Progenitor cell of endocrine pancreas (in vitro differentiated cells): ENCODE measurements at places on chromosomes 3 and 15. TPM values are rescaled to one million over a fixed set of nuclear protein-coding genes. Genes with fewer than 3 reads are reported as not detected.

Gene MESP1
- 0.50 and 0.51 TPM in 2 replicates for total RNA-seq

Gene ZXDC
- total RNA-seq: 40.0 and 40.5 TPM in 2 replicates

DNA sequence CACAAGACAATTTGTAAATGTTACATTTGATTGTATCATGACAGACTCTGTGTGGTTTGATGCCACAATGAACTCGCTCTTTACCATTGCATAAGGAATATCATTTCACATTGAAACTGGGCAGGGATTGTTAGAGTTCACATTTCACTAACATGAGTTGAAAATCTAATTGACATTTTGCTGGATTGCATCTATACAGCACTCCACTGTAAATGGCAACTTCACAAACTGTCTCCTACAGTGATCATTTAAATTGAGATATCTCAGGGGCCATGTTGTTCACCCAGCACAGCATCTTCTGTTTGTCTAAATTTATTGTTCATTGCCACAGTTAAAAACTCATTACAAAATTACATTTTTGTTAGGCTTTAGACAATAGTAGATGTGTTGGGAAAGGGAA is 499.4 kb downstream of the GBE1 start:
- no peaks in the 10 kb centered on the region for H3K27me3 ChIP-seq
- DNase-seq: no peak
- H3K4me3 ChIP-seq: no peak overlapping the region
- H3K4me1 ChIP-seq: peaks cover 1% of the 10 kb centered on the region
- H3K27ac ChIP-seq: no peak overlapping the region
- H3K36me3 ChIP-seq: no peaks in the 10 kb centered on the region

DNA sequence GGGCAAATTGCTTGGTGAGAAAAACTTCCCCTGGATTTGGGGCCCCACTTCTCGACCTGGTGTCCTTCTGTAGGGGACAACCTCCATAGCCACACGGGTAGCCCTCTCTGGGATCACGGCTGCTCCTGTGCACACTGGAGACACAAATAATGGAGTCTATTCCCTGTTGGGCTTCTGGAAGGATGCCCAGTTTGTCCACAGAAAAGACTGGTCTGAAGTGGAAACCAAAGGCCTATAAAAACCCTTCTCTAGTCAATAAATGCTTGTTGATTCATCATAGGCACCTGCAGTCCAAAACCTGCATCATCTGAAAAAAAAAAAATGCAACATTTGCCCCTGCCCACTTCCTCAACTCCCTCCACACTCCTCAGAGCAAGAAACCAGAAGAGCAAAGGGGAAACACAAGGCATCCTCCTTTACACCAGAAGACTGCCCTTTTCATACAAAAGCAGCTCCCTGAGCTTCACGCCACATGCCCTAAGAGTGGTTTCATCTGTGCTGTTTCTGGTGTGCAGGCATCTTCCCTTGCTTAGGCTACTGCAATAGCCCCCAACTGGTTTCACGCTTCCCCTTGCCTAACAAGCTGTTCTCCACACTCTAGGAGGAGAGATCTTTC is 36.3 kb downstream of the SRGAP3 start:
- no peaks in the 10 kb centered on the region for H3K27me3 ChIP-seq
- H3K4me1 ChIP-seq: peaks cover 2% of the 10 kb centered on the region
- no peak overlapping the region for H3K4me3 ChIP-seq
- no peak for DNase-seq

GRCh38 chr3:70824773-70825172 is 512.3 kb upstream of the MDFIC2 start:
- H3K36me3 ChIP-seq: no peaks in the 10 kb centered on the region
- H3K4me1 ChIP-seq: peaks cover 7% of the 10 kb centered on the region
- H3K27ac ChIP-seq: no peak overlapping the region
- H3K4me3 ChIP-seq: no peak overlapping the region

- DNase-seq: no peak
- H3K27ac ChIP-seq: no peak overlapping the region
- no peak overlapping the region for H3K4me3 ChIP-seq
- peaks cover under 1% of the 10 kb centered on the region for H3K4me1 ChIP-seq
- H3K36me3 ChIP-seq: no peaks in the 10 kb centered on the region
- no peaks in the 10 kb centered on the region for H3K27me3 ChIP-seq
Observed at GRCh38 chr3:134087060-134087974, 57.6 kb upstream of the SLCO2A1 start.

DNA sequence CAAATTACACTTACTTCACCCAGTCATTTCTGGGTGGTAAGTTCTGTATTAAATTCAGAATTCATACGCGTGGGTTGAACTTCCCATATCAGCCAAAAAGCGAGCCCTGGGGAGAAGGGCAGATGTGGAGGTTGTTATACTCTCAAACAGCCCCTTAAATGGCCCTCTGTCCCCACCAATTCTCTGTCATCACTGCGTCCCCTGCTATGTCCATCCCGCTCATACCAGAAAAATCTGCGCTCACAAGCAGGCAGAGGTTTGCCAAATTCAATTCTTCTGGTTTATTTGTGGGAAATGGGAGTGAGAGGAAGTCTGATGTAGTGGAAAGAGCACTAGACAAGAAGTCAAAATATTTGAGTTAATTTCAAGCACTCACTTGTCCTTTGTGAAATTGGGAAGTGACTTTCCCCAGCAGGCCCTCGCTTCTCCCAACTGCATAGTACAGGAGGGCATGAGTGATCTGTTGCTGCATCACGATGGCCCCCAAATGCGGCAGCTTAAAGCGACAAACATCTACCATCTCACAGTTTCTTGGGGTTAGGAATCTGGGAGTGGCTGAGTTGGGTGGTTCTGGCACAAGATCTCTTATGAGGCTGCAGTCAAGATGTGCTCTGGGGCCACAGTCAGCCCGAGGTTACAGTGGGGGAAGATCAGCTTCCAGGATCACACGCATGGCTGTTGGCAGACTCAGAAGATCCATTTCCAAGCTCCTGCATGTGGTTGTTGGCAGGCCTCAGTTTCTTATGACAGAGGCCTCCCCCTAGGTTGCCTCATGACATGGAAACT is 67.7 kb downstream of the CPN2 start:
- H3K4me3 ChIP-seq: no peak overlapping the region
- DNase-seq: no peak
- H3K27ac ChIP-seq: no peak overlapping the region
- H3K27me3 ChIP-seq: peaks cover 18% of the 10 kb centered on the region
- peaks cover 5% of the 10 kb centered on the region for H3K4me1 ChIP-seq

Gene ILDR1
- 5.0 and 5.4 TPM in 2 replicates for total RNA-seq

GRCh38 chr3:12334786-12335185 is 45.9 kb downstream of the PPARG start:
- no peaks in the 10 kb centered on the region for H3K27me3 ChIP-seq
- H3K27ac ChIP-seq: no peak overlapping the region
- peaks cover 2% of the 10 kb centered on the region for H3K4me1 ChIP-seq

- peaks cover 17% of the 10 kb centered on the region for H3K27me3 ChIP-seq
- H3K4me3 ChIP-seq: no peak overlapping the region
- no peak overlapping the region for H3K27ac ChIP-seq
- no peaks in the 10 kb centered on the region for H3K4me1 ChIP-seq
- DNase-seq: no peak
Observed at GRCh38 chr3:122916580-122916979, 111.0 kb downstream of the SEMA5B start.

Gene HEG1
- 4.1 and 7.2 TPM in 2 replicates for total RNA-seq

- H3K27me3 ChIP-seq: peaks cover 87% of the 10 kb centered on the region
- DNase-seq: no peak
- no peak overlapping the region for H3K27ac ChIP-seq
- H3K4me1 ChIP-seq: no peaks in the 10 kb centered on the region
- H3K4me3 ChIP-seq: no peak overlapping the region
- H3K36me3 ChIP-seq: no peaks in the 10 kb centered on the region
Observed at GRCh38 chr15:89371228-89372044, 36.8 kb upstream of the POLG start.

Gene COL8A1
- total RNA-seq: 0.18 TPM in 1 of 2 replicates, not detected in the other

GRCh38 chr15:63473749-63473998 is 30.7 kb upstream of the USP3 start:
- no peak for DNase-seq
- H3K27me3 ChIP-seq: peaks cover 19% of the 10 kb centered on the region
- peak overlapping the region; percentile 87 for H3K27ac ChIP-seq
- peaks cover 31% of the 10 kb centered on the region for H3K4me1 ChIP-seq
- H3K4me3 ChIP-seq: no peak overlapping the region

DNA sequence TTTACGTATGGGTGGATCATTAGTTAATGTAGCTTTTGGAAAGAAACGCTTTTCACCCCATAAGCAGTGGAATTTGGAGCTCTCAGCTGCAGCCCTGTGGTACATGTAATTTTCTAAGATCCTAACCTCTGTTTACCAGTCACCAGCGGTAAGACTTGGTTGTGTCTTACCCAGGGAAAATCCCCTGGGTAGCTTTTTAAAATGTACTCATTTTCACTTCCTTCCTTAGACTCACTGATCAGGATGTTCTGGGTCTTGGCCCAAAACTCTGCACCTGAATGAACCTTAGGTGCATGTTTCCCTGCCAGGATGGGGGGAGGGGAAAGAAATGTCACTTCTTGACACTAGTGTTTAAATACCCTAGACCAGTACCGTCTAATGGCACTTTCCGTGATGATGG is 605.2 kb downstream of the MAGI1 start:
- no peak overlapping the region for H3K27ac ChIP-seq
- no peak overlapping the region for H3K4me3 ChIP-seq
- no peaks in the 10 kb centered on the region for H3K27me3 ChIP-seq
- H3K36me3 ChIP-seq: peaks cover 49% of the 10 kb centered on the region
- no peak for DNase-seq
